ENCODE measurements at places on chromosomes 5 and 9.
A peak's percentile ranks its signal among the peaks of the same experiment; 100 is the strongest.

- H3K36me3 ChIP-seq: no peaks in the 10 kb centered on the region
- no peak for DNase-seq
- no peak overlapping the region for H3K27ac ChIP-seq
- H3K4me1 ChIP-seq: peaks cover 5% of the 10 kb centered on the region
These were observed 19.8 kb upstream of the PTPN3 start for GRCh38 chr9:109517901-109518377.

GRCh38 chr5:32833127-32833526 lies 122.0 kb downstream of the NPR3 start:
- H3K4me1 ChIP-seq: peaks cover 15% of the 10 kb centered on the region
- H3K27ac ChIP-seq: no peak overlapping the region
- no peak overlapping the region for H3K4me3 ChIP-seq
- no peak for DNase-seq

DNA sequence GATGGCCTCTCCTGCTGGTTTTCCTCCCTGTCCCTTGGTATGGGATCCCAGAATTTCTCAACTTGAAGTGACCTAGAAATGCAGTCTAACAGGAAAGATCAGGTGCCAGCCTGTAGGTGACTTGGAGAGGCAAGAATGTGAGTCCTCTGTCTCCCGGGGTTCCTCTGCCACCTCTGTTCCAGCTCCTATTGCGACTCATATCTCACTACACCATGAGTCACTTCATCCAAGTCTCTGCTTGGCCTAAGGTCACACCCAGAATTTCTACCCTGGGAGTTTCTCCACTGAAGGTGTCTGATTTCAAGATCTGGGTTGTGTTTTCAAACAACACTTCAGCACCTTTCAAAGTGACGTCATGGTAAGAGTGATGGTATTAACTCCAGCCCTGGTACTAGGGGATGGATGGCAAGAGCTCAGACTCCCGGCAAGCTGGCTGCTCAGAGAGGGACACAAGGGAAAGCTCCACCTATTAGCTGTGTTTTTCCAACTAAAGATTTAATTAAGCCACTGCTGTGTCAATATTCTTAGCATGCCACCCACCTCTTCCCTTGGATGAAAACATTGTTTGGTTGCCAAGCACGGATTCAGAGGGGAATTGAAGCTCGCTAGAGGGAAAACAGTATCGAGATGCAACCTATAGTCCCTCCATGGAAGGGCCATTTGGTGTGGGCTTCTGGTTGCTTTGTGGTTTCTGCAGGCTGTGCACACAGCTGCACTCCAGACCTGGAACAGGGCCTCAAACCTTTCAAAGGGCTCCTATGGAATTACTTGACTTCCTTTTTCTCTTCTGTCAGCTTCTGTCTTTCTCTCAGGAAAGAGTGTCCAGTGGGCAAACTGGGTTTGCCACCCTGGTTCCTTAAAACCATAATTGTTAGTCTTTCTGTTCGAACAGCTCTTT lies 205.7 kb downstream of the GAS1 start:
- H3K4me3 ChIP-seq: no peak overlapping the region
- peak overlapping the region; percentile 36 for H3K27ac ChIP-seq
- peaks cover 2% of the 10 kb centered on the region for H3K27me3 ChIP-seq
- peaks cover 4% of the 10 kb centered on the region for H3K36me3 ChIP-seq
- DNase-seq: no peak

- H3K27ac ChIP-seq: no peak overlapping the region
- DNase-seq: no peak
- peaks cover under 1% of the 10 kb centered on the region for H3K4me1 ChIP-seq
- H3K36me3 ChIP-seq: no peaks in the 10 kb centered on the region
- H3K4me3 ChIP-seq: no peak overlapping the region
- no peaks in the 10 kb centered on the region for H3K27me3 ChIP-seq
These were observed 64.6 kb upstream of the VCAN start for GRCh38 chr5:83406906-83407305.

DNA sequence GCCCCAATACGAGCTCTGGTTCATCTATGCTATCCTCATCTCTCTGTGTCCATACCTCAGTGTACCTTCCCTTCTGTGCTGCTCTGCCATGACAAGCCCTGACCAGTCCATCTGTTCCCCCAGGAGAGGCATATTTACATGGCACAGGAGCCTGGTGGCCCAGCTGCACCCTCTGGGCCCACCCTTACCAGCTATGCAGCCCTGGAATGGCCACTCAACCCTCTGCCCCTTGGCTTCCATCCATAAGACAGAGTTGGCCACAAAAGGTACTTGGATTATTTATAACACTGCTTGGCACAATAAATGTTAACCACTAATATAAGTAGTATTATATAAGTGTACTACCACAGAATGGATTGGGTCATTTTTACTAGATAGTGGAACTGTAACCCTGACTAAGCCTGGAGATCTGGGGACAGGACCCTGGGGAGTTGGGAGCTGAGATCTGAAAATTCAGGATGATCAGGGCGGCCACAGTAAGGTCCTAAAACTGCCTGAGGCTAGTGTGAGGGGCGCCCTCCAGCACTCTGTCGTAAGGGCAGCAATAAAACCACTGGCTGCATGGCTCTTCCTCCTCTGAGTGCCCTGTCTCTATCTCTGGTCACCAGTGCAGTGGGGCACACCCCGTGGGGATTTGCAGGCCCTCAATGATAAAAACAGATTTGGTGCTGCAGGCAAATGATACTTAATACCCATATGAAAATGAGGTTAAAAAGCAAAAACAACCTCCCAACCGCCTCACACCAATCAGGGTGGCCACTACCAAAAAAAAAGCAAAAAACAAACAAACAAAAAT lies 65.8 kb downstream of the SEMA4D start:
- no peak overlapping the region for H3K4me3 ChIP-seq
- DNase-seq: no peak
- no peaks in the 10 kb centered on the region for H3K27me3 ChIP-seq
- no peaks in the 10 kb centered on the region for H3K36me3 ChIP-seq
- peaks cover 19% of the 10 kb centered on the region for H3K4me1 ChIP-seq
- no peak overlapping the region for H3K27ac ChIP-seq

DNA sequence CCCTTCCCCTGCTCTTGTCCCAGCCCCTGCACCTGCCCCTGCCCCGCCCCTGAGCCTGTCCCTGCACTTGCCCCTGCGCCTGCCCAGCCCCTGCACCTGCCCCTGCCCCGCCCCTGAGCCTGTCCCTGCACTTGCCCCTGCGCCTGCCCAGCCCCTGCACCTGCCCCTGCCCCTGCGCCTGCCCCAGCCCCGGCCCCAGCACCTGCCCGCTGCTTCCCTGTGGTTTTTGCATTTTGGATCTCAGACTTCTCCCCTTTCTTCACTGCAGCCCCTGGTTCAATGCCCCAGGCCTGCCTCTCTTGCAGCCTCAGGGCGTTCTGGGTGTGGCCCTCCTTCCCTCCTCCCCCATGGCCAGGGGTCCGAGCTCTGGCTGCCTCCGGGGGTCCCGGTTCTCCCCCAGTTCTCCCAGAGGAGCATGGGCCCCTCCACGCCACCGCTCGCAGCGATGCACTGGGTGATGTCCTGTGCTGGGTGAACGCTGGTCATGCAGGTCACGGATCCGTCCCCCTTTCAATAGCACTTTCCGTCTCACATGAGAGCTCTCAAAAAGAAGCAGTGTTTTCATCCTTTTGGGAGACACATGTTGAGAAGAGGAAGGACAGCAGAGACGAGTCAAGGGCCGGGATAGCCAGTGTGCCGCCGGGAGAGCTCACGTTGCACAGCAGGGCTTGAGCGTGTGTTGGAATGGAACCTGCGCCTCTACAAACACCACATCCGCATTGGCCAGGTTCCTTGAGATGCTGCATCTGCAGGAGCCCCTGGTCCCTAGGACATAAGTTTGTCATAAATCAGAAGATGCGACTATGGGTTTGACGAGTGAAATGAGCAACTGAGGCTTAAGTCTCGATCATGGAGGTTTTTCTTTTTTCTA lies 44.0 kb upstream of the IRX4 start:
- H3K4me3 ChIP-seq: no peak overlapping the region
- peaks cover 16% of the 10 kb centered on the region for H3K27me3 ChIP-seq
- no peak for DNase-seq
- no peaks in the 10 kb centered on the region for H3K36me3 ChIP-seq
- H3K4me1 ChIP-seq: no peaks in the 10 kb centered on the region
- no peak overlapping the region for H3K27ac ChIP-seq

DNA sequence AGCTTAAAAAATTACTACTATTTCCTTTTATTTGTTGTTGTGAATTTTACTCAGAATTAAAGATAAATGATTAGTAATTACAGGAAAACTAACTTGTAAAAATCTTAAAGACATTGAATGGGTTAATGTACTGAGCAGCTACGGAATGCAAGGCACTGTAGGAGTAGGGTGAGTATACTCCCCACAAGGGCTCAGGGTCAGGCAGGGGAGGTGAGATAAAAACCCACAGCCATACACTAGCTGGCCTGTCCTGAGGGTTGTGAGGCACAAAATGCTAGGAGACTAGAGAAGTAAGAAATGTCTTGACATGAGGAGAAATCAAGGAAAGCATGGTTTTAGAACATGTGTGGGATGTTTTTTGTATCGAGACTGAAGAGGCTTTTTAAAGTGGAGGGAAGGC lies 13.4 kb downstream of the ZBED3 start:
- DNase-seq: no peak
- no peak overlapping the region for H3K27ac ChIP-seq
- peaks cover 8% of the 10 kb centered on the region for H3K4me1 ChIP-seq
- no peaks in the 10 kb centered on the region for H3K27me3 ChIP-seq
- H3K36me3 ChIP-seq: peaks cover 29% of the 10 kb centered on the region
- H3K4me3 ChIP-seq: no peak overlapping the region

DNA sequence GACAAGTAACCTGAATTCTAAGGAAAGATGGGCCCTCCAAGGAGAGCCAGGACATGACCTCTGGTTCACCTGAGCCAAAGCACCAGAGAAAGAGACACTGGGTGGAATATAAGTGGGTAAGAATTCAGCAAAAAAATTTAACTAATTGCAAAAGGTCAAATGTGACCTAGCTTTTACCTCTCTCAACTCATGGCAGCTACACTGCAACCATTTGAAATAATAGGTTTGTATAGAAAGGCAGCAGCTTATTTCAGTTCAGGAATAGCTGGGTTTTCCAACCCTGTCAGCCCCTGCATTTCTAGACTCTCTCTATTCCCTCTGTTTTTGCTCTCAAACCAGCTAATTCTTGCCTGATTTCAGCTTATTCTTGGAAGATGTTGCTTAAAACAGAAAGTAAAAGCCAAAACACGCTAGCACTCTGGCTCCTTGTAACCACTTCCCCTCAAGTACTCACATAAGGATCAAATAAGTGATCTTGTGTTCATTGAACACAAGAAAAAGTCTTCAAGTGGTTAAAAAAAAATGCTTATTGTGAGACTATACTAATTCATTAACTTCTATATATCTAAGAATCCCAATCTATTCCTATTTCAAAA lies 101.1 kb upstream of the NR4A3 start:
- H3K4me3 ChIP-seq: no peak overlapping the region
- H3K4me1 ChIP-seq: no peaks in the 10 kb centered on the region
- DNase-seq: no peak
- H3K27me3 ChIP-seq: no peaks in the 10 kb centered on the region
- no peak overlapping the region for H3K27ac ChIP-seq

DNA sequence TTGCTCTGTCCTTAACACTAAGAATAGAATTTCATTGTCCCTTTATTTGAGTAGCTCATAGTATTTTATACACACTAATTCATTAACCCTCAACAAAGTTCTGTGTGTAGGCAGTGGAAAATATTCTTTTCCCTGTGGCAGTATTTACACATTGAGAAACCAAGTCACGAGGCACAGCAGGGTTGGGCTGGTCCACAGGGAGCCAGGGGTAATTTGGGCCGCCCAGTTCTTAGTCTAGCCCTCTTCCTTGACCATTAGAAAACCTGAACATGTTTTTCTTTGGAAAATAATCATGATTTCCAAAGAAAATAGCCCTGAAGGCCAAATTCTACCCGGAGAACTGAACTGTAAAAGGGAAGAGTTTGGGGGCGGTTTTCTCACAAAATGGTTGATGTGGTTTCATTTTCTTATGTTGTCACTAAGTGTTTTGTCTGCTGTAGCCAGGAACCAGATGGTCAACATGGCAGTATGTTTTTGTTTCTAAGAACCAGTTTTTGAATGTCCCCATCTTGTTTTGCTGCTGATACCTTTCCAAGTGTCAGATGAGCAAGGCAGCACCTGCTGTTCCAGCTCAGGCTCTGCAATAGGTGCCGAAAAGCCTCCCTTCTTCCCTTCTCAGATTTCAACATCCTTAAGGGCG lies 29.6 kb downstream of the ARHGEF28 start:
- peak overlapping the region; percentile 95 for H3K27ac ChIP-seq
- H3K4me3 ChIP-seq: no peak overlapping the region
- peaks cover 6% of the 10 kb centered on the region for H3K36me3 ChIP-seq
- no peaks in the 10 kb centered on the region for H3K27me3 ChIP-seq
- DNase-seq: no peak

DNA sequence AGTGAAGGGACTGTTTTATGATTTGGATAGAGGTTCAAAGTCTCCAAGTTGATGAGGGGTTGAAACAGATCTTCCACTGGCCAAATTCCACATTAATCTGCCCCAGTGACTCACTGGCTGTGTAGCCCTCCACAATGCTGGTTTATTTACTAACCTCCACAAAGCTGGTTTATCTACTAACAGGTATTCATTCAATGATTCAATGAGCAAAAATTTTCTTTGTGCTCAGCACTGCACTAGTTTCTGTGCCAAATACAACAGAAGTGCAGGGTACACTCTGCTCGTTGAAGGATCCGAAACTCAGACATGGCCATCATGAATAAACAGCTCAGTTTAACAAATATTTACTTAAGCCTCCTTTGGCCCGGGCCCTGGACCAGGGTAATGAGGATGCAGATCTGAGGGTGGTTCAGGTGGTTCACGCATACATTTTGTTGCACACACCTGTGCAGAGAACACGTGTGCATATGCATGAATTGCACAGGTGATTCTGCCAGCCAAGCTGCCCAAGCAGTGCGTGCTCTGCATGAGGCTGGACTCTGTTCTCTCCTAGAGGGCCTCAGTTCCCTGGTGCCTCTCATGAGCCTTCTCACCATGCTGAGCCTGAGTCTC lies 71.0 kb downstream of the SH3PXD2B start:
- peaks cover 22% of the 10 kb centered on the region for H3K36me3 ChIP-seq
- H3K27ac ChIP-seq: peak overlapping the region; percentile 5
- no peaks in the 10 kb centered on the region for H3K27me3 ChIP-seq
- H3K4me1 ChIP-seq: no peaks in the 10 kb centered on the region

- no peaks in the 10 kb centered on the region for H3K4me1 ChIP-seq
- peaks cover 16% of the 10 kb centered on the region for H3K36me3 ChIP-seq
- DNase-seq: no peak
- no peaks in the 10 kb centered on the region for H3K27me3 ChIP-seq
- no peak overlapping the region for H3K4me3 ChIP-seq
These were observed 71.2 kb downstream of the UHRF2 start for GRCh38 chr9:6484210-6484609.

- peaks cover 9% of the 10 kb centered on the region for H3K4me1 ChIP-seq
- H3K27me3 ChIP-seq: no peaks in the 10 kb centered on the region
- H3K4me3 ChIP-seq: peak overlapping the region; percentile 99
- H3K36me3 ChIP-seq: no peaks in the 10 kb centered on the region
These were observed 661 bp downstream of the PDCL start for GRCh38 chr9:122827761-122828093.
